ENCODE measurements at places on chromosomes 12 and 14. TPM values are rescaled to one million over a fixed set of nuclear protein-coding genes. Genes with fewer than 3 reads are reported as not detected.
A peak's percentile ranks its signal among the peaks of the same experiment; 100 is the strongest.

- DNase-seq, result no peak
These were observed 336.9 kb downstream of the BMP4 start for GRCh38 chr14:53619691-53620231.

DNA sequence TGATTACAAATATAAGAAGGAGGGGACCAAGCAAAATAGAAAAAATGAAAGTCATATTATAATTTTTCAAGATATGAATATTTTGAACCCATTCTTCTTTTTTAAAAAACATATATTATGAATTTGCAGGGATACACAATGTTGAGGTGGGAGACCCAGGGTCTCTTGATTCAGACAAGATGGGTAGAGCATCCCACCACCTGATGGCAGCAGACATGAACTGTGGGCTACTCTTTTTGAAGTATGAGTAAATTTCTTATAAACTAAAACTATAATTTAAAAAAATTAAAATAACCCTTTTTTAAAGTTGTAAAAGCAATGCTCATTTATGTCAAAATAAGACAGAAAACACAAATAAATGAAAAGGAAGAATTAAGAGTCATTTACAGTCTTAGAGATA lies 202.7 kb upstream of the PRICKLE1 start:
- no peak for DNase-seq

DNA sequence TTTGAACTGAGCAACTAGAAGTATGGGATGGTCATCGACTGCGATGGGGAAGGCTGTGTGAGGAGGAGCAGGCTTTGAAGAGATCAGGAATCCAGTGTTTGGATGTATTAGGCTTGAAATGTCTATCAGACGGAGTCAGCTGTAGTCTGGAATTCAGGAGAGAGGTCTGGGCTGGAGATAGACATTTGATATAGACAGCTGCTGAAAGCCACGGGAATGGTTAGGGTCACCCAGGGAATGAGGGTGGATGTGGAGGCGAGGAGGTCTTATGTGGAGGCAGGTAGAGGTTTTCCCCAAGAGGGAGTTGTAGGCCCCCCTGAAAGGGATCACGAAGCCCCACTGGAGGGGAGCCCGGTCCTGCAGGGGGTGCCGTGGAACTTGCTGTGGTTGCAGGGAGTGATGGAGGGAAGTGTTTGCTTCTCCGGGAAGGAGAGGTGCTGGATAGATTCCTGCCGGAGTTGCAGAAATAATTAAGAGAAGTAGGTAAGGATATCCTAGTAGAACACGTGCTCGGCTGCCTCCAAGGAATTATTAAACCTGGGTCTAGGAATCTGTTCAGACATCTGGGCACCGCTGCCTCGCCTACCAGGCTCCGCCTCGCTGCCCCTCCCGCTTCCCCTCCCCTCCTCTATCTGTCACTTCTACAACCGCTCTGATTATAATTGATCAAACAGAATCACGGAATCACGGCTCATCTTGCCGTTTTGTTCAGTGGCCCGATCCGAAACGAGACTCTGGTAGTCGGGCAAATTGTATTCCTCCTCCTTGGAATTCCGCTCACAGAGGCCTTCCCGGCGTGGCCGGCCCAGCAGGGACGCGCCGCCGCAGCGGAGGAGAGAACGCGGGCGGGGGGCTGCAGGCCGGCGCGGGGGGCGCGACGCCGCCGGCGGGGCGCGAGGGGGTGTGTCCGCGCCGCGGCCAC lies 826 bp upstream of the CACNA1C start:
- peak; percentile 26 for DNase-seq

GRCh38 chr14:50116966-50117365 lies 594 bp upstream of the VCPKMT start:
- no peak for DNase-seq

DNA sequence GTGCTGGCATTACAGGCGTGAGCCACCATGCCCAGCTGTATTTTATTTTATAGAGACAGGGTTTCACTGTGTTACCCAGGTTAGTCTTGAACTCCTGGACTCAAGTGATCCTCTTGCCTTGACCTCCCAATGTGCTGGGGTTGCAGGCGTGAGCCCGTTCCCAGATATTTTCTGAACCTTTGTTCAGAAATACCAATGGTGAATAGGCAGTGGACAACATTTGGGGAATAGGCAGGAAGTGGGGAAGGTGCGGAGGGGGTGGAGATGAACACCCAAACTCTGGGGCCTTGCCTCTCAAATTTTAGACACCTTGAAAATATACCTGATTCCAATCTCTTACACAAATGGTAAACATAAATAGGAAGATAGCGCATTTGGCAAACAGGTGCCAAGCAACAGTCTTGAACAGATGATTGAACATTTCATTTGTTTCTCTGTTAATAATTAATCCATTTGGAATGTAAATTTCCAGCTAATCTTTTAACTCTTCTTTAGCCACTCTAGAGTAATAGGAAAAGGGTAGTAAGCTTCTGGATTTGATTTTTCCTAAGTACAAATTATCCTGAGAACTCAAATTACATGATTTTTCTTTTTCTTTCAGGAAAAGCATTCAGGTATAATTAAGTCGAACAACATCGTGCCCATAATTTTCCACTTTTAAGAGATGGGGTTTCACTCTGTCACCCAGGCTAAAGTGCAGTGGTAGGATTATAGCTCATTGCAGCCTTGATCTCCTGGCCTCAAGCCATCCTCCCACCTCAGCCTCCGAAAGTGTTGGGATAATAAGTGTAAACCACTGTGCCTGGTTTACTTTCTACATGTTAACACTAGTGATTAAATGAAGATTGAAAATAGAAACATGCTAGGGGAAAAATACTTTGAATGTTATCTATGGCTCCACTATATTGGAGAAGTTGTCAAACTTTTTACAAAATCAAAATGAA lies 22.9 kb upstream of the RNF34 start:
- no peak for DNase-seq

- no peak for DNase-seq
These were observed 37.0 kb upstream of the BAZ1A start for GRCh38 chr14:34912182-34912581.

GRCh38 chr12:103964805-103965204 lies 867 bp upstream of the TDG start:
- no peak for DNase-seq

- DNase-seq, result no peak
These were observed 155.2 kb upstream of the E2F7 start for GRCh38 chr12:77220586-77220985.

- no peak for DNase-seq
These were observed 116.0 kb downstream of the CACNA1C start for GRCh38 chr12:2168808-2169207.

GRCh38 chr12:62014330-62014729 lies 245.9 kb upstream of the USP15 start:
- DNase-seq, result no peak

DNA sequence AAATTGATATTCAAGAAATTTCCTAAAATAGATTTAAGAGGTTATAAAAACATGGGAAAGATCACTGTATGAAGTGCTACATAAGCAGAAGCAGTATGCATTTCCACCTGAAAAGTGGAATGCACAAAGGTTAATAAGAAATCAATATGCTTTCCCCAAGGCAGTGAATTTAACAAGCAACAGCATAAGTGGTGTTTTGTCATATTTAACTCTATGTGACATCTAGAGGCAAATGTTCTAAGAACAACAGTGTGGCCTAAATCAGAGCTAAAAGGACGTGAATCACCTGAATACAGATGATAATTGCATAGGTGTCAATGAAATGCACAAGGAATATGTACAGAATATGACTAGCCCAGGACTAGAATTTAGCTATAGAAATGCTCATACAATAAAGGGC lies 49.5 kb downstream of the SLC2A13 start:
- DNase-seq, result no peak

GRCh38 chr12:117970334-117970733 lies 1.5 kb upstream of the KSR2 start:
- no peak for DNase-seq

GRCh38 chr12:24499151-24500146 lies 449.5 kb downstream of the BCAT1 start:
- no peak for DNase-seq

DNA sequence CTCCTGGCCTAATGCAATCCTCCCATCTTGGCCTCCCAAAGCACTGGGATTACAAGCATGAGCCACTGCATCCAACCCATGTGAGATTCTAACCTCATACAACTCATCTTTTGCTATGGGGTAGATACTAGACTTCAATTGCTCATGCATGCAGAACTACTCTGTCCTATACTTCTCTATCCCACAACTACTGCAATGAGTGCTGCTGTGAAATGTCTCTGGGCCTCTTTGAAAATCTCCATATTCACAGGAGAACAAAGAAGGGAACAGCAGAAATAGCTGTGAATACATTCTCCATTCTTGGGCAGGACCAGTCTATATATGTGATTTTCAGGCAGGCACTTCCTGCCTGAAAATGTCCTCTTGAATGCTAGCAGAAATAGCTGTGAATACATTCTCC lies 220.7 kb upstream of the GRIP1 start:
- no peak for DNase-seq

- DNase-seq, result no peak
These were observed 4.2 kb downstream of the PLEKHG3 start for GRCh38 chr14:64708148-64709004.

DNA sequence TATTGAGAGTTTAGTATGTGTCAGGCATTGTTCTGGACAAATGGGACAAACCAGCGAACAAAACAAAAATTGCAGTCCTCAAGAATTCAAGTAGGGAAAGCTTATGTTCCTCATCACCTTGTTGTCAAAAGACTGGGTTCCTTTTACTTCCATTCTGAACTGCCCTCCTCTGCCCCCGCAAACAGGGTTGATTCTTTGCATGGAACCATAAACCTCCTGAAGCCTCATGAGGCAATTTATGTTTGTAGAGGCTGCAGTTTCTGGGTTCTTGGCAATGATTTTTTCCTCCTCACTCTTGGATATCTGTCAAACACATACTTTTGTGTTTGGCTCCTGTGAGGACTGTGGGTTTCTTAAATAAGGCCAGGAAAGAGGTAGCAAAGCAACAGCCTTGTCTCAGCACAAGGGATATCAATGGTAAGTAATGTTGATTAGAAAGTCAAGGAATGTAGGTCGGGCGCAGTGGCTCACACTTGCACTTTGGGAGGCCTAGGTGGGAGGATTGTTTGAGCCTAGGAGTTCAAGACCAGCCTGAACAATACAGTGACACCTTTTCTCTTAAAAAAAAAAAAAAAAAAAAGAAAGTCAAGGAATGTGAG lies 13.9 kb downstream of the COPZ1 start:
- DNase-seq, result no peak

GRCh38 chr12:51216642-51217041 lies 1.2 kb downstream of the POU6F1 start:
- no peak for DNase-seq

DNA sequence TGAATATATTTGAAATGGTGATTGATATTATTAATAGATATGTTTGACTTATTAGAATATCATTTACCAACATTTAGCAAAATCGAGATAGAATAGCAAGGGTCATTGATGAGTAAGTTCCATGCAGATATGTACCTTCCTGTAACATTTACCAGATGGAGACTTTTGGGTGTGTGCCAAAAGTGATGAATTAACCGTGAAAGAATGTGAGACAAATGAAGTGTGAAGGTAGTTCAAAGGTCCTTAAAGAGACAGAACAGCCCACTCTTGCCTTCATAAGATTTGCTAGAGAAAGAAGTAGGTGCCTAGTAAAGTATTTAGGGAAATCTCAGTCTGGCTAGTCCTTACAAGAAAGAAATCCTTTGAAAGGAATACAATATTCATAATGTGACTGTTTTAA lies 45.5 kb downstream of the FGD4 start:
- DNase-seq, result no peak

Gene LRCOL1
- polyA plus RNA-seq, result 1.8 TPM

Gene TAS2R10
- polyA plus RNA-seq, result 2.6 TPM

Gene KRT6C
- polyA plus RNA-seq, result not detected

Gene ALX1
- polyA plus RNA-seq, result not detected

Gene SELPLG
- 3.4 TPM for polyA plus RNA-seq

Gene PIP4P1
- polyA plus RNA-seq, result 30.3 TPM

Gene AHNAK2
- 1.6 TPM for polyA plus RNA-seq

Gene FOXG1
- polyA plus RNA-seq, result not detected

Gene HVCN1
- polyA plus RNA-seq, result 16.4 TPM
